ENCODE measurements at places on chromosomes 13 and 19.

- DNase-seq: no peak
Observed at GRCh38 chr19:1394252-1395193, 6.8 kb downstream of the GAMT start.

GRCh38 chr13:26538363-26539317 lies 18.8 kb upstream of the WASF3 start:
- DNase-seq: no peak

GRCh38 chr19:48627201-48627864 lies 8.0 kb downstream of the SPHK2 start:
- DNase-seq: no peak

DNA sequence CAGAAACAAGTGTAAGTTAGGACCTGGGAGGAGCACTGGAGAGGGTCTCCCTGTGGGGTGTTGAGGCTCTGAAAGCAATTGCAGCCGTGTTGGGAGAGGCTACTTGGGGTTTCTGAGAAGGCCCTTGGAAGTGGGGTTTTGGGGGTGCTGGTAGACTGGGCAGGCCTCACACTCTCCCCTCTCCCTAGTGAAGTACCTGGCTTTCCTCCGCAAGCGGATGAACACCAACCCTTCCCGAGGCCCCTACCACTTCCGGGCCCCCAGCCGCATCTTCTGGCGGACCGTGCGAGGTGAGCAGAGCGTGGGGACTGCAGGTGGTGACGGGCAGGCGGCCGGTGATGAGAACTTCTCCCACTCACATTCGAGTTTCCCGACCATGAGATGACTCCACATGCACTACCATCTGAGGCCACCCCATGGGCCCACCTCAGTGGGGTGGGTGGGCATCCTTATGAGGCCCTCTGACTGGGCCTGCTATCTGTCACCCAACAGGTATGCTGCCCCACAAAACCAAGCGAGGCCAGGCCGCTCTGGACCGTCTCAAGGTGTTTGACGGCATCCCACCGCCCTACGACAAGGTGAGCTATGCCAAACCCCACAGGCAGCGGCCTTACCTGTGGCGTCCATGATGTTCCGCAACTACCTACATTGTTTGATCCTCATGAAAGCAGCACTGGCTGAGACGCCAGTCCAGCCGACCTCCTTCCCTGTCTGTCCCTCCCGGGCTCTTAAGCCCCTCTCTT lies 3.0 kb downstream of the RPL13A start:
- no peak for DNase-seq

DNA sequence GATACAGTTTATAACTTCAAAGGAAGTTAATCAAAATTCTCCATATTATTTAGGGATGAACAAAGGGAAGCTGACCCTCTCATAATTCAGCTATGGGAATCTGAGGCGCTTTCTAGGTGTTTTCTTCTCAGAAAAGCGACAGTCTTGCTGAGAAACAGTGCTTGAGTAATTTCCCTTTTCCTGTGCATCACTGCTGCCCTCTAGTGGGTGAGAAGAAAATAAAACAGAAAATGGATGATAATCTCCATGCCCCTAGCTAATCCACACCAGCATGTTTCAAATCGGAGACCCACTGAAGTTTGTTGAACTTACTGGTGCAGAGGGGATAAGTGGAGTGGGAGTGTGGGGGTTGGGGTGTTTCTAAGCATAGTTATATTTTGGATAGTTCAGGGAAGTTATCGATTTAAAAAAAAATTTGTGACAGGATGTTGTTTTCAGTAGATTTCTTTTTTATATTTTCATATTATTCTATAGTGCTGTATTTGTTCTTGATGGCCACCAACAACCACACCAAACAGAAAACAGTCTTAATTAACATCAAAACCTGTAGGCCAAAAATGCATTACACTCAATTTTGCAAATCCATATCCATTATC lies 21.4 kb downstream of the LCP1 start:
- DNase-seq: no peak

- no peak for DNase-seq
Observed at GRCh38 chr13:98810746-98811145, 58.3 kb upstream of the SLC15A1 start.

DNA sequence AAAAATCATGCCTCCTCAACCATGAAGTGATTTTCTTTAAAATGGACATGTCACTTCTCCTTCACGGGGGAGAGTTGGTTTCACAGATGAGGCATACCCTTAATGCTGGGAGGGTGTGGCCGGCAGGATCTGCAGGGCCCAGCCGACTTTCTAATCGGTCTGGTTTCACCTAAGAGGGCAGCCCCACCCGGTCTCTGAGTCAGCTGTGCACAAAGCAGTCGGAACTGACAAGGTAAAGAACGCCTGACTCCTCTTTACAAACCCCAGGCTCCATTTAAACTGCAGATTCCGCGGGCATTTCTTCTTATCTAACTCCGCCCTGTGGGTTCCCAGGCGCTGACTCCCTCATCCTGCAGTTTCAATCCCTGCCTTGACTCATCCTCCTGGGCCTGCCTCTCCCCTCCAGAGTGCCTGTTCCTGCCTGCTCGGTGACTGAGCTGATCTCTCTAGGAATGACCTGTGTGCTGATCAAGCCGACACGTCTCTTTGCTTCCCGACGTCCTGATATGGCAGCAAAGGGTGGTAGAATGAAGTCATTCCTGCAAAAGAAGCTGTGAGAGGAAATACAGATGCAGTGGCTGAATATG lies 63.4 kb downstream of the EFNB2 start:
- peak; percentile 78 for DNase-seq

DNA sequence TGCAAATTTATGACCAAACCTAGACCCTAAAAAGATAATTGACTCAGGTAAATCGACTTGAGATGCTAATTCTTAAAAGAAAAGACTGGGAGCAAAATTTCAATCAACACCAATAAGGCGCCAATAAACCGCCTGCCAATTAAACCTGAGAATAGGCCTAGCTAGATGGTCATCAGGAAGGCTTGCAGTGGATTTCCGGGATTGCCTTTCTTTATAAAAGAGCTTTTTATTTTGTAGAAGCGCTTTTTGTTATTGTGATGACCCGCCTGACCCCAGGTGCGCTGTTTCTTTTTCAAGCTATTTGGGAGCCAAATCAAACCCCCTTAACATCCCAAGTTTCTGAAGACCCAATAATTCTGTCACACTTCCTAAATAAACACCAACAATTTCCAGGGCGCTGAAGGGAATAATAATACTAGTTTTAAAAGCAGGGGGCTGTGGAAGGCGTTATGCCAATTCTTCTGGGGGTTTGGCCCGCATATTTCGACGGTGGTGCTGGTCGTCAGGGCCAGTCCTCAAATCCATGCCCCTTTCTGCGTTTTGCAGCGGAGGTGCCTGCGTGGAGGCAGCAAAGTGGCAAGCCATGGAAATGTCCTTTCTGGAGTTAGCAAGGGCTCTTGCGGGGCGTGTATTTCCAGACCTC lies 2.9 kb upstream of the ZIC5 start:
- no peak for DNase-seq

DNA sequence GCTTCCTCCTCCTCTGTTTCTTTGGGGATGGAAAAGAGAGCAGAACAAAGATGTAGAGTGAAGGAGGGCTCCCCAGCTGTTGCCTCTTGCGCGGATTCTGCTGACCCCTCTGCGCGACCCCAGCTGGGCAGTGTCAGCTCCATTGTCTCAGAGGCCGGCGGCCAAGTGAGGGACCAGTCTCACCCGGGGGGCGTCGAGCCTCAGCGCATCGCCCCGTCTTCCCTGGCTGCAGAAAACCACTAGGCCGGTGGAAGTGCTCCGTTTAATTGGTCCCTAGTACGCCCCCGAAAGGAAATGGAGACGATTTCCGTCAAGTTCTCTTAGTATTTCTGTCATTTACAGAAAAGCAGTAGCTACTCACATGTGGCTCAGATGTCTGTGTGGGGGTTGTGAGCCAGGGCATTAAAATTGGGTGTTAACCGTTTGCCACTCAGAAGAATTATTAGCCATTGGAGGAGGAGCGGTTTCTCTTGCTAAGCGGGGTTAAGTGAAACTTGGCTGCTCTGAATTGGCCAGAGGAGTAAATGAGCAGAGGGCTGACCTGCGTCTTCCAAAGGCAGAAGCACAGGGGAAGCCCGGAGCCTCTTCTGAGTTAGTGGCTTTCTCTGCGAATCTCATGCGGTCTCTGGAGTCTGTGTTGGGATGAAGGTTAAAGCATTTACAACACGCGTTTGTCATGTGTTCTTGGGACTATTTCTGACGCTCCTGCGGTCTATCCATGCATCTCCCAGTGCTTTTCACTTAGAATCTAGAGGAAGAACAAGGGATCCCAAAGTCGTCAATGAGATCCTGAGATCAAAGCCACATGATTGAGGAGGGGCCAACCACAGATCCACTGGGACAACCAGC lies 132.8 kb upstream of the MYO16 start:
- DNase-seq: no peak

DNA sequence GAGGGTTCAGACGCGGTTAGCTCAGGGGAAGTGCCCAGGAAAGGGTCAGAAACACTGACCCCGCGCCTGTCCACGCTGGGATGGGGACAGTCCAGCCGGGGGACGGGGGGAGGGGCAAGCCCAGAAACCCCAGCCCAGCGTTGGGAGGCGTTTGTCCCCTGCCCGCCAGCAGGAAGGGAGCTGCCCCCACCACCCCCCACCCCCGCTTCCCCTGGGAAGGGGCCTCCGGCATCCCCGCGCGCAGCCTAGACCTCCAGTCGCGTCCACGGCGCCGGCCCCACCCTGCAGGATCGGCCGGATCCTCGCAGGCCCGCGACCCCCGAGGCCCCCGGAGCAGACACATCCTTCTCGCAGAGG lies 277 bp downstream of the GIPC1 start:
- DNase-seq: no peak

DNA sequence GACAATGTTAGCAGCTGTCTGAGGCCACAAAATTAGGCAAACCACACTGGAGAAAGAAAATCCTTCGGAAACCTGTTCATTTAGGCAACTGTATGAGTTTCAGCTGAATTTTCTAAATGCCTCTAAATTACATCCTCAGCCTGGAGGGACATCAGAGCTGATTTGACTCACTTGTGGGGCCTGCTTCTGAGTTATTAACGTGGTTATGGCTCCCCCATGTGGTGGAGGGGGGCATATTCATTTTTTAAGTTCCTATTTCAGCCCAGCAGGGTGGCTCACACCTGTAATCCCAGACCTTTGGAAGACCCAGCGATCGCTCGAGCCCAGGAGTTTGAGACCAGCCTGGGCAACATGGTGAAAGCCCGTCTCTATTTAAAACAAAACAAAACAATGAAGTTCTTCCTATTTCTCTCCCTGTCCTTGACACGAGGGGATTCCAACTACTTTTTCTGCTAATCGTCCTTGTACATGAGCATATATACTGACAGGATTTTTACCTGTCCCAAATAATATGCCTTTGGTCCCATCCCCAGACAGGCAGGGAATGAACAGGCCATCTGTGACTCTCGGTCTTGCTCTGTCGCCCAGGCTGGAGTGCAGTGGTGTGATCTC lies 31.5 kb upstream of the HIF3A start:
- no peak for DNase-seq

- no peak for DNase-seq
Observed at GRCh38 chr19:3586707-3587346, 1.5 kb downstream of the GIPC3 start.

DNA sequence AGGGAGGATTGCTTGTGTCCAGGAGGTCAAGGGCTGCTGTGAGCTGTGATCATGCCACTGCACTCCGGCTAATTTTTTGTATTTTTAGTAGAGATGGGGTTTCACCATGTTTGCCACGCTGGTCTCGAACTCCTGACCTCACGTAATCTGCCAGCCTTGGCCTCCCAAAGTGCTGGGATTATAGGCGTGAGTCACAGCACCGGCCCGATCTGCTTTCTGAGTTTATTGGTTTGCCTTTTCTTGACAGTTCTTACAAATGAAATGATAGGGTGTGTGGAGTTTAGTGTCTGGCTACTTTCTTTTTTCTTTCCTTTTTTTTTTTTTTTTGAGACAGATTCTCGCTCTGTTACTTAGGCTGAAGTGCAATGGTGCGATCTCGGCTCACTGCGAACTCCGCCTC lies 848 bp downstream of the C19orf44 start:
- DNase-seq: no peak

DNA sequence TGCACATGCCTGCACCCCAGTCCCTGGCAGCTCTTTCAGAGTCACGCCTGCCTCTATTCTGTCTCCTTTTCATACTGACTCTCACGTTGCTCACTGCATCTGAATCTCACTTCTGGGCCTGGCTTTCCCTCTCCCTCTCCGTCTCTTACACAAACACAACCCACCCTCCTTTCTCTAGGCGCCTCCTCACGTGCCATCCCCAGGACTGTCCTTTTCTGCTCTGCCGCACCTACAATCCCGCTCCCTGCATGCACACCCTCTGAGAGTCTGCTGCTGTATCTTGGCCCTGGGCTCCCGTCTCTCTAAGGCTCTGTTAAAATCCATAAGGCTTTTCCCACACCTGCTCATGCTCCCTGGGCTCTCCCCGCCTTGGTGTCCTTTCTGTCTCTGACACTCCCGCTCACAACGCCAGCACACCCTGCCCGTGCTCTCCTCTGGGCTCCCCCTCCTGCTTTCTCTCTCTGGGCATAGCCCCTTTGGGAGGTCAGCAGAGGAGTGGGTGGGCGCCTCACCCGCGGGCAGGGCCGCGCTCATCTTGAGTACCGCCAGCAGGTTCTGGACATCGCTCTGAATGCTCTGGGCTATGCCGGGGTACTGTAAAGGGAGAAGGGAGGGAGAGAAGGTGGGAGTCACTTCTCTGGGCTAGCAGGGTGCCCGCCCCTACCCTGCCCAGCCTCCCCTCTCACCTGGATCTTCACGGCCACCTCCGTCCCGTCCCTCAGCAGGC lies 12.7 kb upstream of the NUMBL start:
- no peak for DNase-seq

GRCh38 chr19:18172331-18173053 lies 1.1 kb upstream of the IFI30 start:
- DNase-seq: no peak

- no peak for DNase-seq
Observed at GRCh38 chr19:53971673-53972072, 8.9 kb downstream of the CACNG8 start.

DNA sequence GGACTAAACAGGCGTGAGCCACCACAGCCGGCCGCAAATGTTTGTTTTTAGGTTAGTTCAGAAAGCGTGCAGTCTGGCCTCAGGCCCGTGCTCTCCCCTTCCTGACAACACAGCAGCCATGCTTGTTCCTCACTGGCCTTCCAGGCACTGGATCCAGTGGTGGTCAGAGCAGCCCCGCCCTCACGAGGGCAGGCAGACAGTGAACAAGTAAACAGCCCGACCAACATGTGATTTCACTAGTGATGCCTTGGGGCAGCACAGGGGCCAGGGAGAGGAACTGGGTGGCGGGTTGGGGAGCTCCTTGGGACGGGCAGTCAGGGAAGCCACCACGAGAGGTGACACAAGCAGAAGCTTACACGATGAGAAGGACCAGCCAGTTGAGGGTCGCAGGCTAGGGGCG lies 40.8 kb downstream of the CAPN12 start:
- DNase-seq: no peak

DNA sequence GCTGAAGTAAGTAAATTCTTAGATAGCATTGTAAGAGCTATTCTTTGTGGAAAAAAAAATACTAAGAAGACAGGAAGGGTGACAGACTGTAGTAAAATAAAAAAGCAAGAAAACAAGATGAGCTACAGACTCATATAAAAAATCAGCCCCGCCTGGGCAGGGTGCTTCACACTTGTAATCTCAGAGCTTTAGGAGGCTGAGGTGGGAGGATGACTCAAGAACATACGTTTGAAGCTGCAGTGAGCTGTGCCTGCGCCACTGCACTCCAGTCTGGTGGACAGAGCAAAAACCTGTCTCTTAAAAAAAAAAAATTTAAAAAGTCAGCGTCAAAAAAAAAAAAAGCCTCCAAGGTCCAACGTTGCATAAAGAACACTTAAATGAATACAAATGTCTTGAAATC lies 102.1 kb downstream of the VWA8 start:
- DNase-seq: no peak
